NCI-H1930 (cell line): ENCODE measurements at places on chromosomes 6 and 20.

GRCh38 chr6:37845026-37845911, 25.7 kb downstream of the ZFAND3 start:
- DNase-seq, result no peak

DNA sequence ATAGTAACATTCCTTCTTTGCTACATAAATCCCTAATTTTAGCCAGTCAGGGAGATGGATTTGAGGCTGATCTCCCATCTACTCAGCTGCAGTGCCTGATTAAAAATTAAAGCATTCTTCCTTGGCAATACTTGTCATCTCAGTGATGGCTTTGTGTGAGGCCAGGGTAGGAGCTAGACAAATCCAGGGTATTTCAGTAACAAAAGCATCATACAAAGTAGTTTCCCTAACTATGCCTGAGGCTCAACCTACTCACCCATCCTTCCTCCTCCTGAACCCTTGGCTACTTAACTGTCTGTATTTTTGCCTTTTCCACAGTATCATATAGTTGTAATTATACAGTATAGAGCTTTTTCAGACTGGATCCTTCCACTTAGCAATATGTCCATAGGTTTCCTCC, 37.7 kb downstream of the HLA-DRB5 start:
- no peak for DNase-seq

GRCh38 chr20:10080574-10080973, 45.8 kb downstream of the ANKEF1 start:
- DNase-seq, result no peak

- DNase-seq, result no peak
Measured at GRCh38 chr6:6758915-6759654, 170.6 kb downstream of the LY86 start.

- no peak for DNase-seq
Measured at GRCh38 chr20:56278196-56278595, 29.7 kb downstream of the MC3R start.

- no peak for DNase-seq
Measured at GRCh38 chr20:49132995-49133478, 55.1 kb downstream of the STAU1 start.

DNA sequence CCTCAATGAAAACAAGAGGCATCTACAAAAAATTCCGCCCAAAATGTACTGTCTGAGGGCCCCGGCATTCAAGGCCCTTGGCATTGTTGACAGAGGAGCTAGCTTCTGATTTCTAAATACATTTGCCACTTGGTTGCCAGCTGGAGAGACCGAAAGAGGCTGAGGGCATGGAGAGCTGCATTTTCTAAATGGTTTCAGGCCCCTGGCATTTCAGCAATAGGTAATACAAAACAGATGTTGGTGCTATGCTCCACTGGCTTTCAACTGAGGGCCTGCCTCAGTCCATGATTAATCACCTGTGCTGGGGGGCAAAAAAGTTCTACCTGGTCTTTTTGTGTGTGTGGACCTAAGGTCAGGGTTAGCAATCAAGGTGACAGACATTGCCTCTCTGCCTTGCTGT, 79.5 kb upstream of the ISM1 start:
- no peak for DNase-seq

GRCh38 chr20:58028123-58028522, 200.3 kb downstream of the ANKRD60 start:
- no peak for DNase-seq

- DNase-seq, result no peak
Measured at GRCh38 chr6:133740816-133741215, 148.1 kb upstream of the TCF21 start.

DNA sequence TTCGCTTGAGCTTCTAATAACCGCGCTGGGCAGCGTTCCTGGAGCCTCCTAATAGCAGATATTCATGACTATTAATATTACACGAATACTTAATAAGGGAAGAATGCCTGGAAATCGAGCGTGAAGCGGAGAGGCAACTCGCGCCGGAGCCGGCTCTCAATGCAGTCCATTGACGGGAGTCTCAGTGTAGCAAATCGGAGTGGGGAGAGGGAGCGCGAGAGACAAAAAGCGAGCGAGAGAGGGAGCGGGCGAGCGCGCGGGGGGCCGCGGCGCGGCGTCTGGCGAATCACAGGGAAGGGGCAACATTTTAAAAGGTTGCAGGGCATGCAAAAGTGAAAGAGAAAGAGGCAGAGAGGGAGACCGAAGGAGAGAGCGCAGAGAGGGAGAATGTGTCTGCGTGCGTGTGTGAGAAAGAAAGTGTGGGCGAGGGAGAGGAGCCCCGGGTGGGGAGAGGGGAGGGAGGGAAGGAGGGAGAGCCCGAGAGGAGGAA, 2.9 kb downstream of the TFAP2A start:
- DNase-seq, result peak; percentile 61

DNA sequence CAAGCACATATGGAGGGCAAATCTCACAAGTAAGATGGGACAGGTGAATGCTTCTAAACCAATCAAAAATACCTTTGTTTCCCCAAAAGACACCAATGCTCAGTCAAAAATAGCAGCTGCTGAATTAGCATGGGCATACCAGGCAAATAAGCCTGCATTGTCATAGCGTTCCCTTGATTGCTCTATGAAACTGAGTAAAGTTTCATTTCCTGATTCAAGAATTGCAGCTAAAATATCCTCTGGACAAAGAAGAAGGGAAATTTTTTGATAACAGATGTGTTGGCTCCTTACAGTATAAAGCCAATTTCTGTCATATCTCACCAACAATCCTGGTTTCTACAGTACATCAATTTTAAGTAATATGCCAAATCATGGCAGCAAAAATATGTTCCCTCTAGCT, 3.3 kb upstream of the TMEM14A start:
- no peak for DNase-seq

GRCh38 chr6:130716466-130716865, 110.7 kb upstream of the SMLR1 start:
- no peak for DNase-seq

DNA sequence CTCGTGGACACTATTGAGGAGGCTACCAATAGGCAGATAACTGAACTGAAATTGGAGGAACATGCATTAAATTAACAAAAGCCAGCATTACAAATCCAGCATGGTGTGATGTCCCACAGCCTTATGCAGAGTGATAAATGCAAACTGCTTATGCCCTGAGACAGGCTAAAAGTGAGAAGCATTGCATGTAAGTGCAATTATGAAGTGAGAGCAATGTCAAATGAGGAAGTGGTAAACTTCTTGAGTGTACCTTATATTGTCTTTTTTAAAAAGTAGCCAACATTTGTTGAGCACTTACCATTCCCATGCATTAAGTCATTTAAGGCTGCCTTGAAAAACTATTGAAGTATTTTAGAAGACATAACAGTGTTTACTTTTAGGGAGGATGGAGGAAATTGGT, 212.2 kb downstream of the TBC1D7 start:
- no peak for DNase-seq

GRCh38 chr6:160489091-160489490, 140.9 kb downstream of the SLC22A3 start:
- no peak for DNase-seq

DNA sequence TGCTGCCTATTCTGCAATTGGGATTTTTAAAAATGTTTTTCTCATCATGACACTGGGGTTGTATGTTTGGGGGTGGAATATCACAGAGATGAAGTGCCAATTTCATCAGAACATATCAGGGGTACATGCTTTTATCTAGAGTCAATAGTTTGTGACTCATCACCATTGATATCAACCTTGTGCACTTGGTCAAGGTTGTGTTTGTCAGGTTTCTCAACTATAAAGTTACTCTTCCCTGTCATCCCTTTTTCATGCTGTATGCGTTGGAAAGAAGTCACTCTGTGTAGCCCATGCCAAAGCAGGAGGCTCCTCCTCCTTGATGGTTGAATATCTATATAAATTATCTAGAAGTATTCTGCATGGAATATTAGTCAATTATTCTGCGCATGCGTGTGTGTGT, 145.4 kb upstream of the TSHZ2 start:
- DNase-seq, result no peak

DNA sequence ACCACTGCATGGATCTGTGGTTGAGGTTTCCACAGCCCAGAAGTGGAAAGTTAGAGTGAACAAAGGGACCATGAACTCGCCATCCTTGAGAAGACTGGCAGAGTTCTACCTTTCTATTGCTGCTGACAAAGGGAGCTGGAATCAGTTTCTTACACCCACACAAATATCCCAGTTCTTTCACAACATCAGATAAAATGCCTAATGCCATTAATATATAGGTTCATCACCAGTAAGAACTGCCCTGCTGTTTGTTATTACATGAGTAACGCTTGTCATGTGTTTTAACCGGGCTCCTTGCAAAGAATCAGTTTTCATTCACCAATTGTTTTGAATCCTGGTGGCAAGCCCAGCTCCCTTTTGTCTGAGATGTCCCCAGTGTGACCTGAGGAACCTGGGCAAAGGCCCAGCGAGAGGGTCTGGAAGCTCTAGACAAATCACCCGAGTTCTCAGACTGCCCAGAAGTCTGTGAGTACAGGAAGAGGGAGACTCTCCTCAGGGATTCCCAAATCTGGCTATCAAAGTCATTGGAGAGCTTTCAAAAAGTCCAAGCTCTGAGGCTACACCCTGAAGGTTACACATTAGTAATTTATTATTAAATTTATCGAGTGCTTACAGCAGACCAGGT, 7.5 kb upstream of the CD164 start:
- DNase-seq, result no peak

DNA sequence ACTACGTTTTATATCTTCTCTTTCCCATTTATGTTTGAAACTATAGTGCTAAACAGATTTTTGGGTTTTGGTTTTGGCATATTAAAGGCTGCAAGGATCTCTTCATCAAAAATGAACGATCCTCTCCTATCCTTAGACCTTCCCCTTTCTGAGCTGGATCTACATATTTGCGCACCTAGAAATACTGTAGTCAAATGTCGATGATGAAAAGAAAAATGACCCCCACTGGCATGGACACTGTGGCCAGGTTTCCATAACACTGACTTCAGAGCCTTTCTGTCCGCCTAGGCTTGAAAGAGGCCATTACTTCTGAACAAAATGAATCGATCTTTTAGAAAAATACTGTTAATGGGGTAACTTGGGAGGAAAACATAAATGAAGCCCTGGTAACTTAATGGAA, 5.8 kb downstream of the FLRT3 start:
- DNase-seq, result no peak
